ENCODE measurements at places on chromosomes 4 and X.

- DNase-seq = no peak
Observed at GRCh38 chr4:13953083-13953482, 325.6 kb upstream of the BOD1L1 start.

GRCh38 chrX:135382260-135382659, 39.5 kb upstream of the SMIM10L2A start:
- DNase-seq = no peak

GRCh38 chr4:99960648-99961047, 10.6 kb upstream of the H2AZ1 start:
- DNase-seq = no peak

GRCh38 chr4:38870098-38870808, 2.6 kb downstream of the FAM114A1 start:
- DNase-seq = no peak

DNA sequence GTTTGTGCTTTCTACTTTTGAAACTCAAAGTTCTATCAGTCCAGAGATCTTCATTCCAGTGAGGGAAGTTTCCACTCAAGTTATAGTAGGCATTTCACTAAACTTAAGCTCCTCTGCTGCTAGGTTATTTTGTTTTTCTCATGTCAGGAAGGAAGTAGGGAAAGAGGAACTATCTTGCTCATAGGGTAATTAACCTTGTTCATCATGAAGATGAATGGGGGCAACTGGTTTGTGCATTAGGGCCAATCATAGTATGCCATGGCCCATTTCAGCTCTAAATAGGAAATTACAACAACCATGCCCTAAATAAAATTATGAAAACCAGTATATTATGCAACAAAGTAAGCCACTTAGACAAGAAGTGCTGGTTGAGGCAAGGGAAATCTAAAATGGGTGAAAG, 804.7 kb upstream of the NDST4 start:
- DNase-seq = no peak

DNA sequence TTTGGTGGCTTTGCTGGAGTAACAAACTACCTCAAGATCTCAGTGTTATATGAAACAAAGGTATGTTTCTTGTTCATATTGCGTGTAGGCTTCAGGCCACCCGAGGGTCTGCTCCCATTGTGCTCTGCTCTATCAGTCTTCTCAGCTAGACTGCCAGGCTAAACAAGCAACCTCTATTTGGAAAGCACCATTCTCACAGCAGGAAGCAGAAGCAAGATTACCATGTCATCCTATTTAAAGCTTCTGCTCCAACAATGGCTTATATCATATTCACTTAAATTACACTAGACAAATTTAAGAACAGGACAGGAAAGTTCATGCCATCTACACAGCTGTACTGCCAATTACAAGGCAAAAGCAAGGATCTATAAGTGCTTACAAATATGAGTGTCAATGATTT, 385.8 kb downstream of the PPARGC1A start:
- DNase-seq = no peak

DNA sequence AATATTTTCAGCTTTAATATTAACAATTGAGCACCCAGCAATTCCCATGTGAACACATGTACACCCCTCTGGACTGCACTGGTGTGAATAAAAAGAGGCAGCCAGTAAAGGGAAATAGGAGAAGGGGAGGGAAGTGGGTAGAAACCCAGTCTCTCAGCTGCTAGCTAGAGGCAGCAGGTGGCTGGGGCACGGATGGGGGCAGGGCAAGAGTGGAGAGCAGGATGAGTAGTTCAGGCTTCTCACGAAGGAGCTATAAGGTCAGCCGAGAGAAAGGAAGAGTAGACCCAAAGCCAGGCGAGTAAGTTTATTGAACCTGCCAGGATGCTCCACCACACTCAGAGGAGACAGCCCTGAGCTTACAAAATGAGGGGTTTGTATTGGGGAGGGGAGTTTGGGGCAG, 184.8 kb upstream of the MTMR8 start:
- DNase-seq = no peak

DNA sequence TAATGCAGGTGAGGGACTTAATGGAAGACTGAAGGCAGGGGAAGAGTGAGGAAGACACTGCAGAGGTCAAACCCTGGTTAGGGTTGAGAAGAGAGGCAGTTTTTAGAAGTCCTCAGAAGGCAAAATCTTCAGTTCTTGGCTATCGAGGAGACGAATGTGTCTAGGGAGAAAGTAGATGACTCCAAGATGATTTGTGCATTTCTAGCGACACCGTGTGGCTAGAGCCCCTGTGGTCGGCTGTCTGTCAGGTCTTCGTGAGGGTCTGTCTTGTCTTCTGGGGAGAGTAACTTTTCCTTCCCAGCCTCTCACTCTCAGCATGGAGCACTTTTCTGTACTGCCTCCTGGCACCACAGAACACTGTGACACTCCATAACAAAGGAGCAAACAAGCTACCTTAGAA, 458.1 kb downstream of the STIM2 start:
- no peak for DNase-seq

DNA sequence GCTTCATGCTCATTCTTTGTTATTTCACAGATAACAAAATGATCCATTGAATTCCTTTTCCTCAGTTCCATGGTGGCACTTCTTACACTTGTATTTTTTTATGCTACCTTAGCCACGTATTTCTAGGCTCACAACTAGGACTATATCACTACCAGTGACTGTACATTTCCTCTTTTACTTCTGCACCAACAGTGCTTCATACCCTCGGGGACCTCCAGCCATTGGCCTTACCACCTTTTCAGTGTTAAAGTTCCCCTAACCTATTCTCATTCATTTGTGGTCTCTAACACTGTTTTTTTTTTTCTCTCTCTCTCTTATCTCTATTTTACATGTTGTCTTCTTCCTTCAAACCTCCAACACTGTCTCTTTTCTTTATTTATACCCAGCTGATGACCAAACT, 315.9 kb downstream of the ANK2 start:
- DNase-seq = no peak

DNA sequence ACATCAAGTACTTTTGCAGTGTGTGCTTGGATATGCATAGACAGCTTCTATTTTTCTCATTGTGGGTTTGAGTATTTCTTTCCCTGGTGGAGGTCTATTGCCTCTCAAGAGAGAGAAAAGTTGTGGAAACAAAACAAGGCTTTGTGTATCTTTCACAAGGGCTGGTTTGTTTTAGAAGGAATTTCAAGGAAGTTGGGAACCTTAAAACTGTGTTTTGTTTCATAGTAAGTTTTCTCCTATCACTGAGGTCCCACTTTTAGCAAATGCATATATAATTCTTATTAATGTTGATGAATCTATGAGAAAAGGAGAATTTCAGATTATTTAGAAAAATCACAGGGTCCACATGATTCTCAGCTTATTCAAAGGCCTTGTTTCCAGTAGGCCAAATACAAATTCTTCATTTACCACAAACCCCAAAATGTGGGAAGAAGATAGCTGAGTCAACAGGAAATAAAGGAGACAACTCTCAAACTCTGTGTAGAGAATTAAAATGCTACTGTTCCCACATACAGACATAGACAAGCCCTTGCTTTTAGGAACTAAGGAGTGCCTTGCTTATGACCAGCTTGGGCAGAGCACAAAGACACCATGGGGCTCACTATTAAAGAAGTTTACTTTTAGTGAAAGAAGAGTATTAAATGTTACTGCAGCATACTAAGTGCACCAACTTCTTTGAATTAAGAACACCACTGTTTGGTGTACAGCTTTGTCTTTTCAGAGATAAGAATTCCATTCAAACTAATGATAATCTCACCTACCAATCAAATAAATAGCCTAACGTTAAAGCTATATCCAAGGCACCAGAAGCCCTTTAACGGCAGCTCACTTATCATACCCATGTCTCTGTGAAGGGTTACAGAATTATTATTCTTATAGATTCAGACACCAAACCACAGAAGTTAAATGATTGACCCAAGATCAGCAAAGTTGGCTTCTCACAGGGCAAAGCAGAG, 177.4 kb upstream of the LEF1 start:
- DNase-seq = no peak

- DNase-seq = no peak
Observed at GRCh38 chr4:10728016-10728415, 43.4 kb upstream of the CLNK start.

DNA sequence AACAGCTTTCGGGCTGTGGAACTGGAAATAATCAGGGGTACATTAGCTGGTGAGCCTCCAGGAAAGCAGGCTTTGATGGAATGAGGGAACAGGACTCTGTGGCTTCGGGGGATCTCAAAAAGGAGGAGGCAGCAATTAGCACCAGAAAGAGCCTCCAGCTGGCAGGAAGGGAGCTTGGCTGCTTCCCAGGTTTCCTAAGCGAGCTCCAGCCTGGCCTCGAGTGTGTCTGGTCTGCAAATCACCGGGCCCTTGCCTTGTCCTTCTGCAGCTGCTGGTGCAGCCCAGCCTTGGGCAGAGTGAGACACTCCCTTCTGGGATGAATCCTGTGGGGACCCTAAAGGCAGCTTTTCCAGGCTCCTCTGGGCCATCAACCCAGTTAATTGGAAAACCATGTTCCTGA, 10.7 kb upstream of the PDHA1 start:
- peak; percentile 60 for DNase-seq

GRCh38 chr4:85956293-85956945, 403.4 kb downstream of the MAPK10 start:
- no peak for DNase-seq

DNA sequence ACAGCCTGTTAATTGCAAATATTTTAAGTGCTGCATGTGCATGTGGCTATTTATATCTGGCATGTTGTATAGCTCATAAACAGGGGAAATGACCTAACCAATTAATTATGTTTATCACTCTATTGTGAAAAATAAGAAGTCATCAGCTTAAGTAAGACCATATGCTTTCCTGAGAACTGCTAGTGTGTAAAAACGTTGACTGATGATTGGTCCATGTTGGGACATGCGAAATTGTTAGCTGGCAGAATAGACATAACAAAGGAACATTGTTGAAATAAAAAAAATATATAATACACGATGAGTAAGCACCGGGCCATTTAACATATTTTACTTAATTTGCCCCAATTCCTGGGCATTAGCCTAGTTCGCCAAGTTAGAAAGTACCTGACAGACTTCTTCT, 207.5 kb downstream of the ANK2 start:
- no peak for DNase-seq

- DNase-seq = no peak
Observed at GRCh38 chrX:150446151-150446550, 83.0 kb downstream of the MAMLD1 start.

DNA sequence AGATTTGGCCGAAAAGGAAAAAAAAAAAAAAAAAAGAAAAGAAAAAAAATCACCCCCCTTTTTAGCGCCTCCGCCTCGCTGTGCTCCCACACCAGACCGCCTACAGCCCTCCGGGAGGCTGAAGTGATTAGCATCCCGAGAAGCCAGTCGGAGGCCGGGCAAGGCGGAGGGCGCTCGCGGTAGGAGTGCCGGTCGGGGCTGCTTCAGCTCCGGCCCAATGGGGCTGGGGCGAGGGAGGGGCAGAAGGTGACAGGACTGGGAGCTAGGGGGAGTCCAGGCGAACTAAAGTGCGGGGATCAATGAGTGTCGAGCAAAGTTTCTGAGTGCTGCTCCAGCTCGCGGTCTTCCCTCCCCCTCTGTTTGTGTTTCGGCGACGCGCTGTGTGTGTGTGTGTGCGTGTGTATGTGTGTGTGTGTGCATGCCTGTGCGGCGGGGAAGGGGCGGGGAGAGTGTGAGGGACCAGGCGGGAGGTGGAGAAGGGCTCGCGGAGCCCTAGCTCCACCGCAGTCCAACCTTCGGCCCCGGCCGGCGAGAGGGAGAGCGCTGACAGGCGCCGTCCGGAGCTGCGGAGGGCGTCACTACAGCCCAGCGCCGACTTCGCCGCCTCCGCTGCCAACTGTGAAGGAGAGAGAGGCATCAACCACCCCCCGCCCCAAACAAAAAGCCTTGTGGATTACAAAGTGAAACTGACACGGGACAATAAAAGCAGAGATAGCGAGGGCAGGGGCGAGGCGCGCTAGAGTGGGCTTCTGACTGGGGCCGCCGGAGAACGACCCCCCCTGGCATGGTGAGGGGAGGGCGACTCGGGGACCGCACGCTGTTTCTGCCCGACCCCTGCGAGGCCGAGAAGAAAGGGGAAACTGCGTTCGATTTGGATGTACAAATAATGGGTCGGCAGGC, at the start of gene FAT4:
Gene FAT4, plus strand, starts transcription at position 280 of the 900 bp plus-strand sequence. CDS start 1,457 bp downstream, outside the sequence.
- peak; percentile 60 for DNase-seq

GRCh38 chr4:184369871-184370270, 104.5 kb downstream of the IRF2 start:
- DNase-seq = no peak

DNA sequence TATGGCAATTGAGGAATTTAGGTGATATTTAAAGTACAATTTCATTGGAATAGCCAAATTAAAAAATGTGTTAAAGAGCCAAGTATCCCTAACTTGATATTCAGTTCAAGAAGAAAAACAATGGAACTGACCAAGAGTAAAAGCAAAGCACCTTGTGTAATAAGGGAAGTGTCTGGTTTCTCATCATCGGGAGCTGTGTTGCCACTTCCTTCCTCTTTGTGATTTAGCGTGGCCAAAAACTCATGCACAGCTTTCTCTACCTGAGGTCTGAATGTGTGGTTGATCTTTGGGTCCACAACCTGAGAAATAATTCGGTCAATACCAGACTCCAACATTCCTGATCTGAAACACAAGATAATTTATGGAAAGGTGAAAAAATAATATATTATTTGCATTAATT, 12.4 kb downstream of the BOD1L1 start:
- DNase-seq = no peak

DNA sequence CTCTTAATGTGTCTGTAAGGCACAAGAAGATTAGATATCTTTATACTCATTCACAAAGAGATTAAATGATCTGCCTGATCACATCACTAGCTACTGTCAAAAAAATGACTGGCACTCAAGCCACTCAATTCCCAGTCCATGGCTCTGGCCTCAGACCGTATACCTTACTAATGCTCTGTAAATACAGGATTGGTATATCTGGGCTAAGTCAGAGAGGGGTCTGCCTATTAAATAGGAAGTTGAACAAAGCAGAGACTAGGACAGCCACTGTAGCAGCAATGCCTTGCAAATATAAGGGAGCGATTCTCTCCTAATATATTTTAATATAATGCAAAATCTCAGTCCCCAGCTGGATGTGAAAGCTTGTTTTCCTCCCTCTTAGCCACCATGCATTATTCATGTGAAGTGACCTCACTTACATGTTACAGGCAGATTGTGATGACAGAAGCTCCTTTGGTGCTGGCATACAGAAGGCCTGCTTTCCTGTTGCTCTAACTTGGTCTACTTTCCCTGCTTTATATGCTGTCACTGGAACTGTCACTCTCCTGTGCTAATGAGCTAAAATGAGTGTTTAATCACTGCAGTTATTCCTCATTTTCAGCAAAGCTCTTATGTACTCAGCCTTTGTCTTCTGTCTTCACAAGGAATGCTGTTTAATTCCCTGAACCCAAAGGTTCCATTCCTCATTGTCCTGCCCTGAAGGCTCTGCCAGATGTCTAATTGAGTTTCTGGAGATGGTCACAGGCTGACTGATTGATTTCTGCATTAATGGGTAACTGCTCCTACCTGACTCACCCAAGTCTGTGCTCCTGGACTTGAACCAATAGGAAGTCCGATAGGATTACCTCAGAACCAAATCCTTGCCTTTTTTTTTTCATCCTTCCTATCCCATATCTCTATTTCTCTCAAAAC, 578.2 kb downstream of the KLHL13 start:
- DNase-seq = peak; percentile 2

DNA sequence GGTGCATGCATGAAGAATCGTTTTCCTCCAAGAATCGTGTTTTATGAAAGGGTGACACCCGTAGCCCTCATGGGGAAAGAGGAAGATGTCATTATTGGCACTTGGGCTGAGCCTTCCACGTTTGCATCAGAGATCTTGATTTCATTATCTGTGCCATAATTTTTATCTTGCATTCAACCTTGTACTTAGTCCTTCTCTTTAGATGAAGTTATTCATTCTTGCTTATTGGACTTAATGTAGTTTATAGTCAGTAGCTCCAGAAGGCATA, 66.8 kb downstream of the GAB1 start:
- no peak for DNase-seq

- DNase-seq = no peak
Observed at GRCh38 chrX:9403374-9403773, 61.5 kb upstream of the TBL1X start.
